ENCODE measurements at places on chromosomes 2 and 18. TPM values are rescaled to one million over a fixed set of nuclear protein-coding genes. Genes with fewer than 3 reads are reported as not detected.

- H3K4me1 ChIP-seq = no peaks in the 10 kb centered on the region
- no peak overlapping the region for H3K27ac ChIP-seq
- H3K36me3 ChIP-seq = no peaks in the 10 kb centered on the region
- H3K27me3 ChIP-seq = no peaks in the 10 kb centered on the region
- no peak for DNase-seq
These were observed 96.1 kb upstream of the ODC1 start for GRCh38 chr2:10544252-10544651.

Gene IKZF2
- 8.3 TPM for total RNA-seq

GRCh38 chr18:27400001-27400400 lies 214.9 kb upstream of the CHST9 start:
- H3K4me3 ChIP-seq = no peak overlapping the region
- no peak overlapping the region for H3K27ac ChIP-seq
- no peaks in the 10 kb centered on the region for H3K4me1 ChIP-seq
- no peaks in the 10 kb centered on the region for H3K27me3 ChIP-seq
- DNase-seq = no peak

DNA sequence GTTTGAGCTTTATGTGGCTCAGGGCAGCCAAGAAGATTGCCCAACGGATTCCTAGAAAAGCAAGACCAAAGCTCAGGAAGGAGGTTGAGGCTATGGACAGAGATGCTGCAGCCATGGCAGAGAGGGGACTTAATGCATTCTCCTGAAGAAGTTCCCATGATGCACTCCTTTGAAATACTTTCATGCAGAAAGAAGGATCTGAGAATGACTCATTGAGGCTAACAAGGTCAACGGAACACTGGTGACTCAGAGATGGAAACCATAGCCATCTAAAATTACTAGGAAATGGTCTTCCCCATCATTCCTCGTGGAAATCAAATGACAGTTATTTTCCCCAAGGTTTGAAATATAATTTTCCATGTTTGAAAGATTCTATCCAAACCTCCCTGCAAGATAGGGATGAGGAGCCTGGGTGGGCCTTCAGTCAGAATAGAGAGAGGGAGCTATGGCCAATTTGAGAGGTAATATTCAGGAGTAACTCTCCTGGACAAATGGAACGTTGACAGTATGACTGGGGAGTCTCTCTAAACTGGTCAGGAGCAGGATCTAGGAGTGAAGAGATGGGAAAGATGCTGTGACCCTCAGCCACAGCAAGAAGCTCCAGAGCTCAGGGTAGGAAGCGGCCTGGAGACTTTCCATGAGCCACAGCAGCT lies 63.0 kb downstream of the REEP1 start:
- H3K4me3 ChIP-seq = no peak overlapping the region
- H3K27me3 ChIP-seq = no peaks in the 10 kb centered on the region
- no peaks in the 10 kb centered on the region for H3K4me1 ChIP-seq
- DNase-seq = no peak
- no peak overlapping the region for H3K27ac ChIP-seq

DNA sequence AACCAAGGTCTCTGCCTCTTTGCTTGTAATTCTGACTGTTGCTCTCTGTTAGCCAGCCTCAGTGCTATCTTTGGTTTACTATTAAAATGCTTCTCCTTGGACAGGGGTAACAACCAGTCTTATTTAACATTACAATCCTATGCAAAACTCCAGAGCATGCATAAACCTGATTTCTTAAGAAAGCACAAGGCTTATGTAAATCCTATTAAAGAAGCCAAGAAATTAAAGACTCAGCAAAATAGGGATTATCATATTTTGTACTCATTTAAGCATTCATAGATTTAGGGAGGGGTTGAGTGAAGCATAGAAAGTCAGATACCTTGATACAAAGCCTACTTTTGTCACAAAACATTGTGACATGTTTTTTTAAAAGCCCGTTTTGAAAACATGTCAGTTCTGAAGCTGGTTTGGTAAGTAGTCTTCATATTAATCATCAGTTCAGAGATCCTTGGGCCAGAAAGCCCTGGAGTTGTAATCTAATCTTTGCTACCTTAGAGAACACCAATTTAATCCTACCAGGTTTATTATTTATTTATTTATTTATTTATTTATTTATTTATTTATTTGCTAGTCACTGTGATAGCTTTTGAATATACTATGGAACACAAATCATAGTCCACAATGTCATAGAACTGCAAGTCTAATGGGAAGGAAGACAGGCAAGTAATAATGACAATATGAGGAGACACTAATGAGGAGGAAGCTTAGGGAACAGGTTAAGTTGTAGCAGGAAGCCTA lies 158.0 kb upstream of the HNMT start:
- H3K36me3 ChIP-seq = no peaks in the 10 kb centered on the region
- no peak overlapping the region for H3K27ac ChIP-seq
- H3K4me1 ChIP-seq = no peaks in the 10 kb centered on the region
- no peaks in the 10 kb centered on the region for H3K27me3 ChIP-seq
- H3K4me3 ChIP-seq = no peak overlapping the region

DNA sequence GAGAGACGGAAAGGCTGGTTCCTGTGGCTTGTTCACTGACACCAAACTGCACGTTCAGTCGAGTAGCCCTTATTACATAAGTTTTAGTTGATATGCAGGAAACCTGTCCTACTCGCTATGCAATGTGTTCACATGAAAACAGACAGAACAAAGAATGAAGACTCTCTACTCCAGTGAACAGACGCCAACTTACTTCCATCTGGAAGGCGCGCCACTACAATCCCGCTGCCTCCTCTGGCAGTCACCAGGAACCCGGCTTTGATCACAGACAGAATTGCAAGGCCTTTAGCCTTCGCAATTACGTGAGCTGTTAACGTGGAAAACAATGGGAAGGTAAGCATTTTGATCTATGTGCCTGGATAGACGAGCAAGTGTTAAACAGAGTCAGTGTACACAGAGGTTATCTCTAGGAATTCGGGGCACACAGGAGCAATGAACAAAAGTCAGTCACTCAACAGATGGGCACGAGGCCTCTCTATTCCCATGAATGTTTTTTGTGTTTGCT lies 14.2 kb downstream of the SH3YL1 start:
- no peaks in the 10 kb centered on the region for H3K36me3 ChIP-seq
- DNase-seq = no peak
- H3K27me3 ChIP-seq = no peaks in the 10 kb centered on the region
- H3K4me3 ChIP-seq = no peak overlapping the region
- H3K27ac ChIP-seq = no peak overlapping the region

- no peaks in the 10 kb centered on the region for H3K36me3 ChIP-seq
- H3K27ac ChIP-seq = no peak overlapping the region
These were observed 207.8 kb downstream of the CYP26B1 start for GRCh38 chr2:71939588-71940535.

DNA sequence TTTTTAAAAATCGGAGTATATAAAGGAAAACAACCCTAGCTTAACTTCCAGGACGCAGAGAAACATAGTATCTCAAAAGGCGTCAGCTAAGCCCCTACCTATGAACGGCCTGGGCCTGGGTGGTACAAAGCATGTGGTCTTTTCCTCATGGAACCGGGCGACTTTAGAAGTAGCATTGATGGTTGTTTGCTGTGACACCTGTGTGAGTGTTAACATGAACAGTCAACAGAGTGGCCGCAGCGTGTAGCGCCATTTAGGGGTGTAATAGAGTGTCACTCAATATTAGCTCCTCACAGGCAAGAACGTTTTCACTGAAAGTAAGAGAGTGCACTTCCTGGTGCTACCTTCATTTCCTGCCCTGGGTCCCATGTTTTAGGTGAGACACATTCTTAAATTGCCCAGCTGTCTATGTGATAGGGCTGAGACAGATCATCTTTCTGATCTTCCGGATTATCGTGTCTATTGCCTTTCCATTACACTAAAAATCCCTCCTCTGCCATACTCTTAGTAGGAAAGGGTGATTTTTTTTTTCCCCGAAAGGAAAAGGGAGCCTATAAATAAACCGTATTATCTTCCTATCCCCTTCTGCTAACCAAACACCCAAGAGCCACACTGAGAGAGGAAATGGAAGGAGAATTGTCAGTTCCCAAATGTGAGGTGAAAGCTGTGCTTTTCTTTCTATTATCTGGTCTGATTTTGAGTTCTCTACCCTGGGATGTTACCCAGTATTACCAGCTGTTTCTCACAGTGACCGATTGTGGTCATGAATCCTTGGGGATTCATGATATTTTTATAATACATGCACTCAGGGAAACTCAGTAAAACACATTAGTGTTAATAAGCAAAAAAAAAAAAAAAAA lies 1.3 kb downstream of the GORASP2 start:
- H3K36me3 ChIP-seq = no peaks in the 10 kb centered on the region
- peak overlapping the region; percentile 95 for H3K27ac ChIP-seq
- H3K4me3 ChIP-seq = peak overlapping the region; percentile 76

Gene CPS1
- total RNA-seq = 330 TPM

DNA sequence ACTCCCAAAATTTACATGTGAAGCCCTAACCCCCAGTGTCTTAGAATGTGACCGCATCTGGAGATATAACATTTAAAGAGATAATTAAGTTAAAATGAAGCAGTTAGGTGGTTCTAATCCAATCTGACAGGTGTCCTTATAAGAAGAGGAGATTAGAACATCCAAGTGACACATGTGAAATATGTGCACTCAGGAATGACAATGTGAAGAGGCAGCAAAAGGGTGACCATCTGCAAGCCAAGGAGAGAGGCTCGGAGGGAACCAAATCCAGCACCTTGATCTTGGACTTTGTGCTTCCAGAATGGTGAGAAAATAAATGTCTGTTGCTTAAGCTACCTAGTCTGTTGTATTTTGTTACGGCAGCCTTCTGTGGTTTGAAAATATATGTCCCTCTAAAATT lies 165.4 kb downstream of the FIGN start:
- no peaks in the 10 kb centered on the region for H3K4me1 ChIP-seq
- H3K4me3 ChIP-seq = no peak overlapping the region
- DNase-seq = no peak
- no peaks in the 10 kb centered on the region for H3K36me3 ChIP-seq
- no peaks in the 10 kb centered on the region for H3K27me3 ChIP-seq

DNA sequence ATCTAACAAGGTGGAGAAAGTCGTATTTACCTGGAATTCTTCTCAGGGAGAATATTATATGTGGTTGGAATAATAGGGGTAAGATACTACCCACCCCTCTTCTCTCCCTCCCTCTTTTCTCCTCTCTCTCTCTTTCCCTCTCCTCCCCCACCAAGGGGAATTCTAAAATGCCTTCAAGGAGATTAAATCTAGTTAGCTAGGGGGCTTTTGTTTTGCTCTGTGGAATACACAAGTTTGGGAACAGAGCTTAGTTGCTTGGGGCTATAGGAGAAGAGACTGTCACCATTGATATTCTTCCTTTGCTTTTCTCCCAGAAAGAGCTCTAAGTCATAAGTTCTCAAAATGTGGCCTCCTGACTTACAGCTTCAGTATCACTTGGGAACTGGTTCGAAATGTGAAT lies 34.5 kb downstream of the TAF1B start:
- H3K4me3 ChIP-seq = no peak overlapping the region
- H3K36me3 ChIP-seq = no peaks in the 10 kb centered on the region
- H3K4me1 ChIP-seq = no peaks in the 10 kb centered on the region
- no peaks in the 10 kb centered on the region for H3K27me3 ChIP-seq
- no peak for DNase-seq
- H3K27ac ChIP-seq = no peak overlapping the region

DNA sequence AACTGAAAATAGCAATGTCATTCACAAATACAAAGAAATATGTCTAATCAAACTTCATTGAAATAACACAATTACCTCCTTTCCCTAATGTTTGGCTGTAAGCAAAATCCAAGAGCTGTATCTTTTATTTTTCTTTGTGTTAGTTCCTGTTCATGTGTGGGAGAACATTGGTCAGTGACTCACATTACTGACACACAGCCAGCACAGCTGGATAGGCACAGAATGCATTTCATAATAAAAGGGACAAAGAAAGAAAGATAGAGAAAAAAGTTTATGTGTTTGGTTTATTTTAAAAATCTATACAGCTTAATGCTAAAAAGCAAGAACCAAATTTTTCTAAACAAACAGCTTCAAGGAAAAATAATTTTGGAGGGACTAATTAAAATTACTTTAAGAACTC lies 185.6 kb upstream of the COL3A1 start:
- H3K27ac ChIP-seq = no peak overlapping the region
- H3K36me3 ChIP-seq = no peaks in the 10 kb centered on the region
- DNase-seq = peak; percentile 25
- H3K27me3 ChIP-seq = no peaks in the 10 kb centered on the region

DNA sequence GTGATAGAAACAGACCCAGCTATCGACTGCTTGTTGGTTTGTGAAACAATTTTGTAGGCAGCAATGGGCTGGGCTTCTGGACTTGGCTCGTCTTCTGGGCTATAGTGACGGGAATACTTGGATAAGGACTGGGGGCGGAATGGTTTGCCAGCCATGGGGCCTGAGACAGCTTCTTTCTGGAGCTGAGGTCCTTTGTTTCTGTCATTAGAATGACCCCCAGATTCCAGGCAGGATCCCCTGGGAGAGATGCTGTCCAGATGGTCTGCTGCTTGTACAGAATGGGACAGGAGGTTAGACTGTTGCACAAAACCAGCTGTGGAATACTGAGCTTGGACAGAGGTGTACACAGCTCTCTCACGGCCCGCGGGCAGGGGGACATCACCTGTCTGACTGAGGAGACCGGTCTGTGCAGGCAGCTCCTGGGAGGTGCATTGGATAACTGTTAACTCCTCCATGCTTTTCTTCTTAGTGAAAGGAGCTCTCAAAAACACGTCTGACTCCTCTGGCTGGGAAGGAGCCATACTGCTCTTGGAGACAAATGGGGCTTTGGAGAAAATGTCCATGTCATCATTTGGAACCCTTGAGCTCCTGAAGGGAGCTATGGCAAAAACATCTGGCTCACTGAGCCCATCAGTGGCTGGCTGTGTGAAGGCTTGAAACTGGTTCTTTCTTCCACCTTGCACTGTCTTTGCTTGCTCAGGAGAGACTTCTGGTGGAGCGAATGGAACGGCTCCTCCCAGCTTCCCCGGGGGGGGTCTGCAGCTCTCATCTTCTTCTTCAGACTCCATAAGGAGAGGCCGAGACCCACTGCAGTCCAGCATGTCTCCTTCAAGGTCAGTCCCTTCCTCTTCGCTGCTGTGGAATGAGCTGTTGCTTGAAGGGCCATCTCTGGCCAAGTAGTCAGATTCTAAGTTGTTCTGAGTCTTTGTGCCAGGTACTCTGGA lies 28.6 kb upstream of the NFU1 start:
- H3K27ac ChIP-seq = no peak overlapping the region
- no peaks in the 10 kb centered on the region for H3K4me1 ChIP-seq
- no peak overlapping the region for H3K4me3 ChIP-seq
- peak; percentile 51 for DNase-seq
- peaks cover 10% of the 10 kb centered on the region for H3K36me3 ChIP-seq

Gene TMEM163
- total RNA-seq = not detected

Gene ZNF385B
- not detected for total RNA-seq
